ENCODE measurements at places on chromosomes 2 and 18. TPM values are rescaled to one million over a fixed set of nuclear protein-coding genes. Genes with fewer than 3 reads are reported as not detected.

The STPG4 gene
- total RNA-seq, result not detected

The STON1 gene
- total RNA-seq, result 0.63 TPM

The BUB1 gene
- 48.2 TPM for total RNA-seq

The IGFBP5 gene
- total RNA-seq, result not detected

The SIGLEC15 gene
- total RNA-seq, result 1.6 TPM

The DNER gene
- total RNA-seq, result not detected

The ZSWIM2 gene
- total RNA-seq, result not detected

The CKAP2L gene
- total RNA-seq, result 8.9 TPM

The TLX2 gene
- 2.5 TPM for total RNA-seq

The MC2R gene
- not detected for total RNA-seq
